ENCODE measurements at places on chromosomes 2 and 18.
A peak's percentile ranks its signal among the peaks of the same experiment; 100 is the strongest.

DNA sequence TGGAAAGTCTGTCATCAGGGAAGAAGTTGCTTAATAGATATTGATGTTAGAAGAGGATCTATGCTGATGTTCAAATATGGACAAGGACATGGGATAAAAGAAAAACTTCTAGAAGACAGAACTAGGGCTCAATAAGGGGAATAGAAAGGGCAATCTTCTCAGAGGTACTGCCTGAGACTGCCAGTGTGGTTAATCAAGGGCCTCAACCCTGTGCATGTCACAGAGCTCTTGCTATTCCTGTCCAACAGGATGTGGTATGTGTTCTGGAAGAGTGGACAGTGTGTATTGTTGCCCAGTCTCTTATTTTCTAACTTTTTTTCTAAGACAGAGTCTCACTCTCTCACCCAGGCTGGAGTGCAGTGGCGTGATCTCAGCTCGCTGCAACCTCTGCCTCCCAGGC lies 27.8 kb upstream of the RNF125 start:
- no peak for DNase-seq

- no peak for DNase-seq
Observed at GRCh38 chr2:113224647-113225236, 51.0 kb downstream of the PSD4 start.

GRCh38 chr2:78068808-78069207 lies 546.6 kb upstream of the LRRTM4 start:
- DNase-seq: no peak

DNA sequence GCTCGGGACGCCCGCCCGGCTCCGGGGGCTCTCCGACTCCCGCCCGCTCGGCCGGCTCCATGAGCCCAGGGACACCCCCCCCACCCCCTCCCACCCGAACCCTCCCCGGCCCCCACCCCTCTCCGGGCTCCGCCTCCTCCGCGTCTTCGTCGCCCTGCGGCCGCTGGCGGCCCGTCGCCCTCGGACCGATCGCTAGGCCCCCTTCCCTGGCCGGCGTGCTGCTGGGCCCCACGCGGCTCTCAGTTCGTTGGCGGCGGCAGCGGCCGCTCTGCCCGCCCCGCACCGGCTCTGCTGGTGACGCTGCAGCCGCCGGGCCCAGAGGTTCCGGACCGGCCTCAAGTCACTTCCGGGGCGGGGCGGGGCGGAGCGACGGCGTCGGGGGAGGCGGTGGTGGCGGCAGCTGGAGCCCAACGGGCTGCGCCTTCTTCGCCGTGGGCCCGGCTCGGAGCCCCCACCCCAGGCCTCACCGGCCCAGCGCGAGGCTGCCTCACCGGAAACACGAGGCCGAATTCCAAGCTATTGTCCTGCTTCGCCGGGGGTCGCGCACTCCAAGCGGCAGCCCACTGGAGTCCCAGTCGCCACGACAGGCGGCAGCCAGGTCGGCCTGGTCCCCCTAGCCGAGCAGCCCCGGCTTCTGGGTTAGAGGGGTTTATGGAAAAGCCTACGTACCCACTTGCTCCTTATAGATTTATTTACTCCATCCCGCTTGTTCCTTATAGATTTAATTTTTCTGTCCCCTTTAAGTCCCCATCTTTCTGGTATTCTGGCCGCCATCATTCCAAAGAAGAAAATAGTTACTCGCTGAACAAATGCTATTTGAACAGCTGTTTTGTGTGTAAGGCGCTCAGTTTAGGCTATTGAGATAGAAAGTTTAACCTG lies at the start of gene PSME4:
TSS of gene PSME4 (minus strand) at position 270 of the 879 bp plus-strand sequence. CDS start at position 61, 209 bp downstream.
- peak; percentile 89 for DNase-seq

DNA sequence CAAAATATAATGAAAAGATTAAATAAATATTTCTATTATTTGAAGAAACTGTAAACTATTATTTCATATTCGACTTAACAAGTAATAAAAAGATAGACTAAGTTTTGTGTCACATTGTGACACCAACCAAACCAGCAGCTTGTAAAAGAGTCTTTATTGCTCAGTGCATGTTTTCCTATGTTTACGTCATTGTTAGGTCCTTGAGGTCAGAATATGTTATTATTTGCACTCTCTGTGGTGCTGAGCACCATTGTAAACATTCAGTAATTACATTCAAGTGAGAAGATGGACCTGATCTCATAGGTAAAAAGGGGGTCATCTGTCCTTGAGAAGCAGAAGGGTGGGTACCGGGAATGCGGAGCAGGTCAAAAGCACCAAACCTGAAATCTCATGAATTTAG lies 1999.1 kb upstream of the CELF4 start:
- DNase-seq: no peak

- DNase-seq: no peak
Observed at GRCh38 chr2:128282246-128282975, 36.3 kb downstream of the HS6ST1 start.

DNA sequence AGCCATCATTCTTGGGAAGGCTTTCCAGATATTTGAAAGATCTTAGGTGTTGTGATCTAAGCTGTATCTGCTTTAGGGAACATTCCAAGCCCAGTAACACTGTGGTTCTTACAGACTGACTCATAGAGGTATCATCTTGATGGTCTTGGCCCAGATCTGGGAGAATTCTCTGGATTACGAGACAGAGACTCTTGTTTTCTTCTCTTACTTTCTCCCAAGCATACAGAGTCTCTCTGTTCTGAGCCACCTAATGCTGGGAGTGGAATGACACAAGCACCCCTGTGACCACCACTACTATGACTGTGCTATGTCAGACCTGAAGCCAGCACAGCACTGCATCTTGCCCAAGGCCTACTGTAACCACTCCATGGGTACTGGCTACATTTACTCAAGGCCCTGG lies 81.0 kb upstream of the EPAS1 start:
- no peak for DNase-seq

DNA sequence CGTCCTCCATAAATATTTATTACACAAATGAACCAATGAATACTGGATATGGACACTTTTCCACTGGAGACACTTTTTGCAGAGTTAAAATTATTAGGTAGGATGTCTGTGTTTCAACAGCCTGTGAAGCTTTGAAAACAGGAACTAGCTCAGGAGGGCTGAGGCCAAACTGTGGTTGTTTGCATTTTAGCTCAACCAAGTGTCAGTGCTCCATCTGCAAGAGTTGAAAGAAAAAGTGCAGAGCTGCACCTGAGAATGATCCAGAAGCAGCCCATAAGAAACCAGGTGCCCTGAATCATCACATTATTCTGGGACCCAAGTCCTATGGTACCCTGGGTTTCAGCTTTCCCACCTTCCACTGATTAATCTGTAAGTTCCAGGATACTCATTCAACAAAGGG lies 180.4 kb downstream of the TRIB2 start:
- DNase-seq: peak; percentile 64

DNA sequence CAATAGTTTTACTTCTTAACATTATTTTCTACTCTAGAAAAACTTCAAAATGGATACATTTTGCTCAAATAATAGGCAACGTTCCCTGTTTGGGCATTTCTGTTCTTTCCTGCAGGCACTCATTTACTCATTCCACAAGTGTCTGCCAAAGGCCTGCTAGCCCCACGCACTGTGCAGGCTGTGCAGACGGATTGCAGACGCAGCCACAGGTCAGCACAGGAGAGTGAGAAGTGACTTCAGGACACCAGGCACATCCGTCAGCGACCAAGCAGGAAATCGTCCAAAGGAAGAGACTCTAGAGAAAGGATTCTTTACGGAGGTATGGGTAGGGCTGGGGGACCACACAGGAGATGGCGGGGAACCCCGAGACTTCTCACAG lies 103.0 kb upstream of the AGAP1 start:
- DNase-seq: no peak

- DNase-seq: no peak
Observed at GRCh38 chr2:70923378-70924015, 12.2 kb upstream of the ATP6V1B1 start.

GRCh38 chr18:60596928-60597327 lies 224.4 kb upstream of the MC4R start:
- no peak for DNase-seq

DNA sequence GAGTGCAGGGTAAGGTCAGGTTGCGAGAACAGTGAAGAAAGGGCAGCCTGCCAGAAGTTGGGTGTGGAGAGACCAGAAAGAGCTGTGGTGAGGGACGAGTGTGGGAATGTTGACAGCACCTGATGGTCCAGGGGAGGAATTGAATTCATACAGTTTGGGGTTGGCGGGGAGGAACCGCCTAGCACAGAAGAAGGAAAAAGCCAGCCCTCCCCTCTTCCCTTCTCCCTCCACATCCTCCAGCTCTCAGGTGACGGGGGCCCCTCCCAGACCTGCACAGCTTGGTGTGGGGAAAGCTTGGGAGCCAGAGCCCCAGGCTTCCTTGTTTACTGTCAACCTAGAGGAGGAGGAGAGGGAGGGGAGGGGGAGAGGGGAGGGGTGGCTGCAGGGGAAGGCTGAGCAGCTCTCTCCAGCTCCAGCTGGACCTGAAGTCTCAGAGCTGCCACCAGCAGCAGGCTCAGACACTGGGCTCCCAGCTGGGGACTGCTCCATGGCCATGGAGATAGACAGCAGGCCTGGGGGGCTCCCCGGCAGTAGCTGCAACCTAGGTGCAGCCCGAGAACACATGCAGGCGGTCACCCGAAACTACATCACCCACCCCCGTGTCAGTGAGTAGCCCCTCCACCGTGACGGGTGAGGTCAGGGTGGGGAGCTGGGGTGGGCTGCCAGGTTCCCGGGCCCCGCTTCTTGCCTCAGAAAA lies at the start of gene ATP6V1B1:
TSS of gene ATP6V1B1 (plus strand) at position 433 of the 697 bp plus-strand sequence. CDS start at position 488, 55 bp downstream.
- no peak for DNase-seq

- no peak for DNase-seq
Observed at GRCh38 chr2:216796115-216796840, 63.6 kb downstream of the TNP1 start.

- no peak for DNase-seq
Observed at GRCh38 chr18:45116116-45116515, 435.4 kb downstream of the SETBP1 start.
